ENCODE measurements at places on chromosomes 6 and 20.

GRCh38 chr6:148934961-148935360 is 188.1 kb downstream of the UST start:
- no peak for DNase-seq

DNA sequence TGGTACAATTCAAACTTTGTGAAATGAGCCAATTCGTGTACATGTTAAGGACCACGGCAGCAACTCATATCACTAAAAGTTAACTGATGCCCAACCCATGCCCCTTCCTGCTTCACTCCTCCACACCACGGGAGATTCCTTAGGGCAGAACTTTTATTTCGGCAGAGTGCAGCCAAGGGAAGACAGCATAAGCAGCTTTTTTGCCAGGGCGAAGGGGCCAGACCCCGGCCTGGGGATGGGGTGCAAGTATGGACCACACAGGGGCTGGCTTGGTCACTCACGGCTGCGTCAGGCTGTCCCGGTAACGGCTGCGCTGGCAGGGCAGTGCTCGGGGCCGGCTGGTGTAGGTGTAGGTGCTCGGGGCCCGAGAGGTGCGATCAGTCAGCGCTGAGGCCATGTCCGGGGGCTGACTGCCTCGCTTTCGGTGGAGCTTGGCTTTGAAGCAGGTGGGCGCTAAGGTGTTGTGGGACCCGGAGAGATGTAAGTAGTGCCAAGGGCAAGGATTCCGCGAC is 792 bp downstream of the RSPH3 start:
- no peak for DNase-seq

DNA sequence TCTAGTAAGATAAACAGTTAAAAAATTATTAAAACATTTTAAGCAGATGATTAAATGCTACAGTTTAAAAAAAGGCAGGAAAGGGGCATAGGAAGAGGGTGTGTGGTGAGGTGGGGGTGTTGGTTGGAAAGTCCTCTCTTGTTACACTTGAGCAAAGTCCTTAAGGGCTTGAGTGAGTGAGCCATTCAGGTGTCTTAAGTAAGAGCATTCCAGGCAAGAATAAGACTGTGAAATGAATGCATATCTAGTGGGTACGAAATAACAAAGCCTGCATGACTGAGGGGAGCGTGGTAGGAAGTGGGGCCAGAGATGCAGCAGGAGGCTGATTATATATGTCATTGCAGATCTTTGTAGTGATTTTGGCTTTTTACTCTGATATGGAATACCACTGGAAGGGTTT is 5.1 kb downstream of the CDKAL1 start:
- DNase-seq: no peak

- no peak for DNase-seq
Observed at GRCh38 chr6:108798670-108799353, 49.4 kb upstream of the ARMC2 start.

DNA sequence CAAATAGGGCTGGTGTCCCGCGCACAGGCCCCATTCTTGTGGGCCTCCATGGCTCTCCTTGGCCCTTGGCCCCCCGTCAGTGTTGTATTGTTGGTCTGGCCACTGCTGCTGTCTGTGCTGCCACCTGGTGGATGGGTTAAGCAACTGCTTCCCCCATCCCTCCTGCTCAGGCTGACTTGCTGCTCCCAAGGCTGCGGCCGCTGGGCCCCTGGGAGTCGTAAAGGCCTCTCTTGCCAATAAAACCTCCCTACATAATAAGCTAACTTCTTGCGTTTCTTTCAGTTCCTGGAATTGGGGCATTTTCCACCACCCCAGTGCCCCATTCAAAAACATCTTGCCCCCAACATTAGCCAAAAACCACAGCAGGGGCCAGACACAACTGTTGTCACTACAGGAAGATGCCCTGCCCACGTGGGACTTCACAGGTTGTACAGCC is 27.1 kb downstream of the CD83 start:
- DNase-seq: peak; percentile 27

- no peak for DNase-seq
Observed at GRCh38 chr6:16854986-16855385, 93.7 kb upstream of the ATXN1 start.
